ENCODE measurements at places on chromosomes 4 and X.

DNA sequence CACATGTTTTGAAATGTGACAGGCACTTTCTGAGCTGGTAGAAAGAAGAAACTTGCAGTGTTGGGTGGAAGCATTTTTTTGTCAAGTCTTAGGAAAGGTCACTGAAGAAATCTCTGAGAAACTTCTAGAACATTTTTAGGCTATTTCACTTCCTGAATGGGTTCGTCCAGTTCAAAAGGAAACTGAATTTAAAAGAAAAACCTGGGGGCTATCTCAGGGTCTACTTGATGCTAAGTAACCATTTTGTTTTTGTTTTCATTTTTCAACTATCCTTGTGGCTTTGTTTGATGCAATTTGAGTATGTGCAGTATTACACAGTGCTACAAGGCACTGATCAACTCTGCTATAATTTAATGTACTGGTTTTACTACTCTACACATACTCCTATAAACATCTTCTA lies 34.0 kb upstream of the AMOT start:
- DNase-seq = no peak

DNA sequence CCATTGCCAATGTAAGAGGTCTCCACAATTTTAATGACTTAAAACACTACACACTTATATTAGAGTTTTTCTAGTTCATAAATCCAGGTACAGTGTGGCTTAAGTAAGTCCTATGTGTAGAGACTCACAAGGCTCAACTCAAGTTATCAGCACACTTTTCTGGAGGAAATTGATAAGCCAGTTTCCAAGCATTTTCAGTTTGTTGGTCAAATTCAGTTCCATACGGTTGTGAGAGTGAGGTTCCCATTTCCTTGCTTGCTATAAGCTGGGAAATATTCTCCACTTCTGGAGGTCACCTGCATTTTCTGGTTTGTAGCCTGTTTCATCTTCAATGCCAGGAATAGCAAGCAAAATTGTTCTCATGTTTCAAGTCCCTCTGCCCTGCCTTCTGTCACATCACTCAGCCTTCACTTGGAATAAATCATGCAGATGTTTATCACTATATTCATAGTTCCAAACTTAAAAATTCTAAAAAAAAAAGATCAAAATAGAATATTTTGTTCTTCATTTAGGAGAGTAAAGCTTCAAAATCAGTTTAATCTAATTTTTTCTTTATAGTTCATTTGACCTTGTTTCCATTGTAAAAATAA lies 1137.5 kb upstream of the INTU start:
- no peak for DNase-seq

GRCh38 chr4:73127839-73128453 lies 58.4 kb upstream of the COX18 start:
- DNase-seq = no peak

GRCh38 chr4:78706302-78706701 lies 69.8 kb upstream of the BMP2K start:
- no peak for DNase-seq

GRCh38 chrX:1462596-1463251 lies 10.0 kb upstream of the ASMTL start:
- DNase-seq = no peak
